CD4-positive, CD25-positive, alpha-beta regulatory T cell (primary cell): ENCODE measurements at places on chromosomes 4 and X. TPM values are rescaled to one million over a fixed set of nuclear protein-coding genes. Genes with fewer than 3 reads are reported as not detected.
A peak's percentile ranks its signal among the peaks of the same experiment; 100 is the strongest.

The DCX gene
- total RNA-seq: not detected

The NEIL3 gene
- total RNA-seq: 5.0 TPM

The GYG2 gene
- not detected for total RNA-seq

The MEPE gene
- not detected for total RNA-seq

The COMMD8 gene
- 9.3 TPM for total RNA-seq

The PROM1 gene
- total RNA-seq: 2.9 TPM

The GPM6B gene
- not detected for total RNA-seq

The SMPX gene
- total RNA-seq: not detected

- no peaks in the 10 kb centered on the region for H3K4me1 ChIP-seq
- H3K4me3 ChIP-seq: no peak overlapping the region
- H3K36me3 ChIP-seq: no peaks in the 10 kb centered on the region
- no peaks in the 10 kb centered on the region for H3K27me3 ChIP-seq
Observed at GRCh38 chrX:20061855-20062254, 54.9 kb downstream of the MAP7D2 start.

DNA sequence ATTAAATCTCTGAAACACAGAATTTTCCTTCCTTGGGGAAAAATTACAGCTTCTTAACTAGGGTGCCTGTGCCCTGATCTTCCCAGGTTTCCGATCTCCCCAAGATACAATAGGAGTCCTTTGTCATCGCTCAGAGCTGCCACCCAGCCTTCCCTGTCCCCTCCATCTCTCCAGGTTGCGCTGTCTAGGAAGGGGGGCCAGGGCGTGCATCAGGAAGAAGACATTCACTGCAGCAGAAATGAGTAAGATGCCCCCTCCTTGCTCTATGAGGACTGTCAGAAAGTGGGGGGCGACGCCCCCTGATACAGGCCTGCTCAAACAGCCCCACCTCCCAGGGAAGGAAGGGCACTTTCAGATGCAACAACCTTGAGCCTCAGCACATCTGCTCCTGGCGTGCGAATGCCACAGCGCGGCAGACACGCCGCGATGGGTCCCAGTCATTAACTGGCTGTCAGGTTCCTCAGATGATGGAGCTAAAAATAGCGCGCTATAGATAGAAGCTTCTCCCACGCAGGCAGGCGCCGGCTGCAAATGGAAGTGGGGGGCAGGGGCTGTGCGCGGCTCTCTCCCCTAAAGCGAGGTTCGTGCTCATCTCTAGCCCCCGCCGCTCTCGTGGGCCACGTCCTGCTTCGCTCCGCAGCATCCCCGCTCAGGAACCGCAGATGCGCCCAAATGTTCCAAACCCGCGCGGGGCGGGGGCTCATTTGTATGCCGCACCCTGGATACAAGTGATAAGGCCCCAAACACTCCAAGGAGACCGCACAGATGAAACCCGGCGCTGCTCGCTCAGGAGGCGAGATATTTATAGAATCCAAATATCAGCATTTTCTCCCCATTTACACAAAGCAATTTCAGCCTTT is 57.6 kb upstream of the LGI2 start:
- no peak overlapping the region for H3K4me3 ChIP-seq
- no peak overlapping the region for H3K27ac ChIP-seq
- no peaks in the 10 kb centered on the region for H3K4me1 ChIP-seq
- no peak for DNase-seq
- H3K27me3 ChIP-seq: peaks cover 15% of the 10 kb centered on the region

DNA sequence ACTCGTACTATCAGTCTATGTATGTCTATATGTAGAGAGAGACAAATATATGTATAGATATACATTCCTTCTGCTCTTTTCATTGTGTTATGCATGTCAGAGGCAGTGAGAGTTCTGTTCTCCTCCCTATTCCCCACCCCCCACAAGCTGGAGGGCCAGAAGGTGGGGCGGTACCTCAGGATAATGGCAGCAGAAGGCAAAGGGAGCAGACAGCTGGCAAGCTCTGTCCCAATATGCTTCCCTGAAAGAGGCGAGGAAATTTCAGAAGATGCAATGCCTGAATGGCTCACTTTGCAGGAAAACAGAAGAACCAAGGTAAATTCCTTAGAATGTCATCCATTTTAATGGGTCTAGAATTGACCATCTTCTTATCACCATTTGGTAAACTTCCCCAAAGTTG is 114.4 kb downstream of the NAA11 start:
- H3K4me1 ChIP-seq: no peaks in the 10 kb centered on the region
- no peaks in the 10 kb centered on the region for H3K27me3 ChIP-seq
- no peak overlapping the region for H3K27ac ChIP-seq
- no peak for DNase-seq

DNA sequence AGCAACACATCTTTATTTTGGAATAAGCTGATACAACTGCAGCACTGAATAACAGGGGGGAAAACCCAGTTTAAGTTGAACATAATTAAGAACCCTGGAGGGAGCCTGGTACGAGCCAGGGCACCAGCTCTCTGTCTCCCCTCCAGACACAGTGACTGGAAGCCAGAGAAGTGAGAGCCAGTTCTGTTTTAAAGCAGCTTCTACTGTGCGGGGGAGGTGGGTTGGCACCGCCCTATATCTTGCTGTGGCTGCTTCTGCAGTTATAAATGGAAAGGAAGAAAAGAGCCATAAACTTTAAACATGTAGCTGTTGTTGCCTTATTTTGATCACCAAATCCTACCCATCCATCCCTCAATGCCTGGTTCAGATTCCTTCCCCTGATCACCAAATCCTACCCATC is 207.9 kb upstream of the ANXA3 start:
- no peaks in the 10 kb centered on the region for H3K36me3 ChIP-seq
- no peaks in the 10 kb centered on the region for H3K4me1 ChIP-seq
- no peak overlapping the region for H3K4me3 ChIP-seq
- no peaks in the 10 kb centered on the region for H3K27me3 ChIP-seq

DNA sequence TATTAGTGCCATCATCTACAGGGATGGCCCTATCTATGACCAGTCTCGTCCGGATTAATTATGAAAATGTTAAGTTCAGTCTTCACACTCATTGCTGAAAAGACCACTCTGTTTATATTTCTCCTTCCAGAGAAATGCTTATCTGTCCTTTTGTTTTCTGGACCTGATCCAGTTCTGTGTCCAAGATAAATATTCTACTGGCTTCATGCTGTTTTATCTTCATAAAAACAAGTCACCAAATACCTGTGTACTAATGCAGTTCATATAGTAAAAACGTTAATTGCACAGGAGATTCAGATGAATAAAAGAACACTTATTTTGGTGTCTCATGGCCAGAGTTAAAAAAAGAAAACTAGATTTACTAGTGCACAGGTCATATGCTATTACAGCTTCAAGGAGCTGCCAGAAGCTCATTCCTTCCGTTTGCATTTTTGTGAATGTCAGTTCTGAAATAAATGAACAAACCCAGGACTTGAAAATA is 17.3 kb downstream of the FNIP2 start:
- no peaks in the 10 kb centered on the region for H3K4me1 ChIP-seq
- DNase-seq: no peak
- no peaks in the 10 kb centered on the region for H3K27me3 ChIP-seq

DNA sequence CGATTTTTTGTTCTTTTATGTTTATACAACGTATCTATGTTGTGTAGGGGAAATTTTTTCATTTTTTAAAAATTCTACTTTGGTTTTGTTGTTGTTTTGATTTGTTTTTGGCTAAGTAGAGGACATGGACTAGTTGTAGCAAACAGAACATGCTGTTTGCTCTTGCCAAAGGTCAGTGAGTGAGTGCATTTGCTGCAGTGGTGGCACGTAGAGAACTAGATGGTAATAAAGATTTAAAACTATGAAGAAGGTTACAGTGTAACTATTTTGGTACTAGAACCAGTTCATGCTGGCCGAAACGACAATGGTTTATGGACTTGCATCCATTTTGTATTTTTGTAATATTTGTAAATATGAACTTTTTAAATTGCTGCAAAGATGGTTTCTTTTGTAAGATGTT is 1.9 kb upstream of the SCML1 start:
- H3K4me3 ChIP-seq: no peak overlapping the region
- H3K4me1 ChIP-seq: peaks cover 6% of the 10 kb centered on the region
- no peaks in the 10 kb centered on the region for H3K27me3 ChIP-seq
- DNase-seq: no peak
- no peak overlapping the region for H3K27ac ChIP-seq

- no peaks in the 10 kb centered on the region for H3K36me3 ChIP-seq
- H3K27me3 ChIP-seq: no peaks in the 10 kb centered on the region
- H3K27ac ChIP-seq: no peak overlapping the region
- H3K4me3 ChIP-seq: no peak overlapping the region
Observed at GRCh38 chr4:110754716-110755115, 131.8 kb upstream of the PITX2 start.

DNA sequence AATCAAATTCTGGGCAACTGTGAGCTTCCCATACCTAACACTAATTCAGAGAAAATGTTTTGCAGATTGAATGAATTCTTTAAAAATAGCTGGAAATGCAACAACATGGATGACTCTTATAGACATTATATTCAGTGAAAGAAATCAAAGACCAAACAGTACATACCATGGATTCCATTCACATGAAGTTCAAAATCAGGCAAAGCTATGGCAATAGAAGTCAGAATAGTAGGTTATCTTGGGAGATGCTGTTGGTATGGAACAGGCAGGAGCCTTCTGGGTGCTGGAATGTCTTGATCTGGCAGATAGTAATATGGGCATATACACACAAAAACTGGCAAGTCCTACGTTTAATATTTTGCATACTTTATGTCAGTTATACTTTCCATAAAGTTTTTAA is 25.5 kb upstream of the CBLL2 start:
- DNase-seq: no peak
- no peak overlapping the region for H3K4me3 ChIP-seq
- no peaks in the 10 kb centered on the region for H3K36me3 ChIP-seq
- H3K27ac ChIP-seq: no peak overlapping the region
- no peaks in the 10 kb centered on the region for H3K27me3 ChIP-seq

DNA sequence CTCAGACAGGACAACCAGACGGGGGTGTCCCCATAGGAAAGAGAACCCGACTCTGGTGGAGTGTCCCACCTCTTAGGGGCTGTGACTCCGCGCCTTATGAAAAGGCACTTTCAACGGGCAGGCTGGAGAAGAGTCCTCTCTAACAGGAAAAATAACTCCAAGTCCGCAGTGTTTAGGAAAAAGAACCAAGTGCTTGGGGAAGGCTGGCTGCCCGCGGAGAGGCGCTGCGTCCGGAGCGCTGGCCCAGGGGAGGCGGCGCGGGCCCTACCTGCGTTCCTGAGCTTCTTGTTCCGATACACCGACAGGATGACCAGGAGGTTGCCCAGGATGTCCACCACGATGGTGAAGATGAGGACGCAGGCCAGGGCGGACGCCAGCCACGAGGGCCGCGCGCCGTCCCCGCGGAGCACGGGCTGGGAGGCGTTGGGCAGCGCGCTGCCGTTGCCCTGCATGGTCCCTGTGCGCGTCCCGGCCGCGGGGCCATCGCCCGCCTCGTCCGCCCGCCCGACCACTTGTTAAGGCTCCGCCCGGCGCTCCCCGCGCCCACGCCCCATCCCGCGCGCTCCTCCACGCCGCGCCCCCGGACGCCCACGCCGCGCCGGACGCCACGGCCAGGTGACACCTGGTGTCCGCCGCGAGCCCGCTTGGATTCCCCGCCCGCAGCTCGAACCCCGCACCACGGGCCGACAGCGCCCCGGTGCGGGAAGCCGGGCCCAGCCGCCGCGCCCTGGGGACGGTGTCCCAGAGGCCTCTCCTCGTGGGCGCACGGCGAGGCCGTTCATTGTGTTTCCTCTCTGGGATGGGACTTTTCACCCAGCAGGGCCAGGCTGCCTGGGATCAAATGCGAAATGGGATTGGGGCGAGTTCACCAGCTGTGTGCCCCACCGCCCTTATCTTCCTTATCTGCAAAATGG is at the start of gene MTNR1A:
Gene MTNR1A (minus strand): TSS at position 654 of the 914 bp plus-strand sequence. CDS start 202 bp downstream, at position 452.
- H3K4me1 ChIP-seq: no peaks in the 10 kb centered on the region
- H3K36me3 ChIP-seq: no peaks in the 10 kb centered on the region
- DNase-seq: no peak

- no peaks in the 10 kb centered on the region for H3K4me1 ChIP-seq
- no peaks in the 10 kb centered on the region for H3K27me3 ChIP-seq
- H3K27ac ChIP-seq: no peak overlapping the region
- no peak overlapping the region for H3K4me3 ChIP-seq
- DNase-seq: no peak
Observed at GRCh38 chr4:121656269-121656641, 40.5 kb downstream of the ANXA5 start.

DNA sequence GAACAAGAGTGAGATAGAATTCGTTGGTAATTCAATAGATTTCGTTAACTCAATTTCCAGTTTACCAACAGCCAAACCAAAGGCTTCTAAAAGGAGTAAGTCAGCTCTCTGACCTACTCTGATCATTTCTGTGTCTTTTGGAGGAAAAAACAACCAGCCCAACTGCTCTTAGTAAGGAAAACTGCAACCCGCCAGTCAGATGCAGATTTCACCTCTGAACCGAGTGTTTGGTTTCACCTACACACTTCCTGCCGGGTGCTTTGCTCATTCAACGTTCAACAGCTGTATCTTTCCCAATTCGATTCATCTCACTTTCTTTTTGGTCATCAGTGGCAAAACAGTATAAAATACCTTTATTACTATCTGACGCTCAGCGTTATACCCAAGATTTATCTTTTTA is 24.5 kb downstream of the TMSB4X start:
- H3K27ac ChIP-seq: peak overlapping the region; percentile 81
- peak overlapping the region; percentile 79 for H3K4me3 ChIP-seq
- no peaks in the 10 kb centered on the region for H3K27me3 ChIP-seq
- DNase-seq: peak; percentile 77

- no peaks in the 10 kb centered on the region for H3K36me3 ChIP-seq
- no peaks in the 10 kb centered on the region for H3K27me3 ChIP-seq
- DNase-seq: no peak
- H3K4me3 ChIP-seq: no peak overlapping the region
- no peak overlapping the region for H3K27ac ChIP-seq
- H3K4me1 ChIP-seq: peaks cover 21% of the 10 kb centered on the region
Observed at GRCh38 chr4:121177246-121178137, 13.4 kb upstream of the TNIP3 start.

- no peaks in the 10 kb centered on the region for H3K4me1 ChIP-seq
- no peak overlapping the region for H3K4me3 ChIP-seq
- H3K27me3 ChIP-seq: no peaks in the 10 kb centered on the region
- no peak for DNase-seq
- no peak overlapping the region for H3K27ac ChIP-seq
- H3K36me3 ChIP-seq: no peaks in the 10 kb centered on the region
Observed at GRCh38 chr4:177951026-177951425, 508.8 kb upstream of the AGA start.

- H3K4me3 ChIP-seq: no peak overlapping the region
- H3K36me3 ChIP-seq: no peaks in the 10 kb centered on the region
- no peaks in the 10 kb centered on the region for H3K4me1 ChIP-seq
- DNase-seq: no peak
- H3K27ac ChIP-seq: no peak overlapping the region
- no peaks in the 10 kb centered on the region for H3K27me3 ChIP-seq
Observed at GRCh38 chr4:64940698-64941097, 531.4 kb upstream of the TECRL start.
